ENCODE measurements at places on chromosomes 16 and 17.

DNA sequence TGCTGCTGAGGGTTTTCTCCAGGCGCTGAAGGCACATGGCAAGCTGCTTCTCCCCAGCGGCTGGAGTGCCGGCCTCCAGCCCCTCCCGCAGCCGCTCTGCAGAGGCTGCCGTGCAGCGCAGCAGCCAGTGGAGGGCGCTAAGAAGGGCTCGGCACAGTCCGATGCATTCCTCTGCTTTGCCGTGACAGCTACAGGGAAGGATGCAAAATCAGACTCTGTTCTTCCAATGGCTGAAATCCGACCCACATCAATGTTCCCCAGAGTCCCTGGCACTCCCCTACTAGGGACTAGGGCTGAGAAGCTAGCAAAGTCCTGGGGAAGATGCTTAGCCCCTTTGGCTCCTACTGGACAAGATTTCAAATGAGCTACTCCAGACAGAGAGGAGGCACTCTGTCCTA lies 19.0 kb downstream of the MED24 start:
- DNase-seq: no peak

DNA sequence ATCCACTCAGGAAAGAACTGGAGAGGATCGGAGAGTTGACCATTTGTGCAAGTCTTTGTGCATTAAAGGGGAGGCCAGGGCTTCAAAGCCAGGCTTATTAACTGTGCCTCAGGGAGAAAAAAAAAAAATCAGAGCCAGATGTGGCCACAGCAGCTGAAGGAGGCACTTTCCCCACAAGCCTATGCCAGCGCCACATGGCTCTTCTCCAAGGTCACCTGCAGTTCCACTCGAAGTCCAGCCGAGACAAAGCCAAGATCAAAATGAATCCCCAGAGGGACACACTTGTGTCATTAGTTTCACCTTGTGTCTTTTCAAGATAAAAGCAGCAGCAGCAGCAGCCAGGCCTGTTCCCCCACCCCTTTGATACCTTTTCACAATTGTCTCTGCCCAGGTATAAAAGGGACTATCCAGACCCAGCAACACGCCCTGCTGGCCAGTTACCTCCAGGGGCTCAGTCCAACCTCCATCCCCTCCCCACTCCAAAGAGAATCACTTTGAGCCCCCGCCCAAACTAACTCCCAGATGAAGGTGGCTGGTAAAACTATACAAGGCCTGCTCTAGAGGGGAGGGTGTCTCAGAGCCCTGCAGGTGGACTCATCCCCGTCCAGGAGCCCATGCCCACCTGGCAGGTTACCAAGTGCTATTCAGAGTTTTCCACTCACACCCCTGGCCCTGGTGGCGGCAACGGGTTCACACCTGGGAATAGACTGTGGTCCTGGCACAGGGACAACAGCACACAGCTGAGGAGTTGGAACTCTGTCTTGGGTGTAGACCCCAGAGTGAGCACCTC lies 29.2 kb downstream of the AXIN2 start:
- DNase-seq: no peak

- DNase-seq: peak; percentile 54
These were observed 127.2 kb downstream of the HS3ST3B1 start for GRCh38 chr17:14427900-14428647.

GRCh38 chr16:11215935-11216556 lies 40.0 kb downstream of the SOCS1 start:
- DNase-seq: no peak

GRCh38 chr17:76547183-76547641 lies 7.4 kb downstream of the PRCD start:
- peak; percentile 79 for DNase-seq

DNA sequence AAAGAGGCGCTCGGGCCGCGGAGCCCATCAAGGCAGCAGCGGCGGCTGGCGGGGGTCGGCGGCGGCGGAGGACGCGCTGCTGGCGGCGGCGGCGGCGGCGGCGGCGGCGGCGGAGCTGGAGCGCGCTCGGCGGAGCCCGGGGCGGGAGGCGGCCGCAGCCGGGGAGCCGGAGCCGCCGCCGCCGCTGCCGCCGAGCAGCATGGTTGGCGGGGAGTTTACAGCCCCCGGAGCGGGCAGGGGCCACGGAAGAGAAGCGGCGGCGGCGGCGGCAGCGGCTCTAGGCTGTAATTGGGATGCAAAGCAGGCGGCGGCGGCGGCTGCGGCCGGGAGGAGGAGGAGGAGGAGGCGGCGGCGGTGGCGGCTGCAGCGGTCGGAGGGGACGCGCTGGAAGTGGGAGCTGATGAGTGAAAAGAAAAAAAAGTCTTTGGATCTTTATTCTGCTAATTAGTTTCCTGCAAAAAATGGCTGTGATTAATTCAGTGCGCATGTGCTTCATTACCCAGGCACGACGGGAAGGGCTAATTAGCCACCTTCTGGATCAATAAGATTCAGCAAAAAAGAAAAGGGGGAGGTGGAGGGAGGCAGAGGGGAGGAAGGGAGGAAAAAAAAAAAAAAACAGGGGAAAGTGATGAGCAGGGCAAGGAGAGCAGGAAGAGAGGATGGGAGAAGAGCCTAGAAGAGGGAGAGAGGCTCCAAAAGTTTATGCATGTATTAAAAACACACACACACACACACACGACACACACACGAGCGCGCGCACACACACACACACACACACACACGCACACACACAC lies 10.9 kb upstream of the ZFHX3 start:
- no peak for DNase-seq

GRCh38 chr17:68600931-68601564 lies at the start of gene FAM20A:
Gene FAM20A, minus strand, starts transcription at chr17:68601367. Its CDS starts 701 bp downstream, at chr17:68600666.
- no peak for DNase-seq

- DNase-seq: no peak
These were observed 47.3 kb downstream of the BRIP1 start for GRCh38 chr17:61815863-61816503.

DNA sequence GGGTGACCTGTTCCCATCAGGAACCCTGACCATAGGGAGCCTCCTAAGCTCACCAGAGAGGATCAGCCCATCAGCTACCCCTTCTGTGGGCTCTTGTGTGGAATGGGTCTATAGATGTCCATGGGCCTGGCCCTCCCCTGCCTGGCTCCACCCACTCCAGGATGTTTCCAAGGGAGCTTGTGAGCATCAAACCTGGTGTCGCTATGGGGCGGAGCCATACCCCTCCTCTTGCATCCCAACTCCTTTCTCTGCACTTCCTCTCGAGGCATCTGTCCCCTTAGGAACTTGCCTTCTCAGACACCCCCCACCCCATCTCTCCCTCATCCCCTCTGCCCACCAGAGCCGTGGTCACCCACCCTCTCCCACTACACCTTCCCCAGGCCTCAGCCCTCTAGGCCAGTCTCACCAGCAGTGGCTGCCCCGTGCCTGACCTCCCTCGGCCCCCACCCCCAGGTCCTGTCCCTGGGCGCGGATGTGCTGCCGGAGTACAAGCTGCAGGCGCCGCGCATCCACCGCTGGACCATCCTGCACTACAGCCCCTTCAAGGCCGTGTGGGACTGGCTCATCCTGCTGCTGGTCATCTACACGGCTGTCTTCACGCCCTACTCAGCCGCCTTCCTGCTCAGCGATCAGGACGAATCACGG lies 10.4 kb downstream of the KCNH6 start:
- DNase-seq: no peak

DNA sequence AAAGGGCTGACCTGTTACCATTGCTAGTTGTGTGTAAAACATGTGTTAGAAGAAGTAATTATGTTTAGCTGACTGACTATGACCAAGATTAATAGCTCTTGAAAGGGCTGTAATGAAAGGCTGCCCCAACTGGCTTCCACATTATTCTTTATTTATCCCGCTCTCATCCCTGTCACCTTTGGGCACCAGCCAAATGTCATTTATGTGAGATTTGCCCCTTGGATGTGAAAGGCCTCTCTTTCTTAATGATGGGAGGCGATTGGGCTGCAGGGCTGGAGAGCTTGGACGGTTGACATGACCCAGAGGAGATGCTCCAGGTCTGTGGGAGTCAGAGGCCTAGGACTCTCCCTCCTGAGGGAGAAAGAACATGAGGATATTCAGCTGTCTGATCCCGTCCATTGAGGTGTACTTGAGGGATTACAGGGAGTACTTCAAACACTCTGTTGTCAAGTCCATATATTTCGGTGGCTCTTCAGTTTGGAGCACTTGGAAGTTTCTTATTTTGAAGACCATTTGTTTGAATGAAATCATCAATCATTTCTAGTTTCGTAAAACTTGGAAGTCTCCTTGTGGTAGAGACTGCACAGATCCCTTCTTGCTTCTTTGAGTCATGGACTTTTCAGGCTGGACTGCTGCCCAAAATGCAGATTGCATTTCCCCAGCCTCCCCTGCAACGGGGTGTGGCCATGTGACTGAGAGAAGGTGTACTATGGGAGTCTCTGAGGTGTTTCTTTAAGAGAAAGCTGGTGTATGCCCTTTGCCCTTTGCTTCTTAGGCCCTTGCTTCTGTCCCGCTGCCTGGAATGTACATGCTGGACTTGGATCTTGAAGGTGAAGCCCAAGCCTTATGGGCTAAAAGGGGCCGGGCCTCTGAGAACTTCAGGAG lies 51.3 kb downstream of the FTO start:
- DNase-seq: no peak

- DNase-seq: no peak
These were observed 16.6 kb downstream of the SPIRE2 start for GRCh38 chr16:89844739-89845339.

GRCh38 chr16:57147381-57148221 lies 38.2 kb downstream of the PSME3IP1 start:
- no peak for DNase-seq

GRCh38 chr16:56929639-56930038 lies 2.3 kb upstream of the HERPUD1 start:
- no peak for DNase-seq

- no peak for DNase-seq
These were observed 58.0 kb downstream of the KANSL1 start for GRCh38 chr17:46135126-46135812.

GRCh38 chr17:81586096-81586495 lies 33.9 kb upstream of the FAAP100 start:
- DNase-seq: no peak

DNA sequence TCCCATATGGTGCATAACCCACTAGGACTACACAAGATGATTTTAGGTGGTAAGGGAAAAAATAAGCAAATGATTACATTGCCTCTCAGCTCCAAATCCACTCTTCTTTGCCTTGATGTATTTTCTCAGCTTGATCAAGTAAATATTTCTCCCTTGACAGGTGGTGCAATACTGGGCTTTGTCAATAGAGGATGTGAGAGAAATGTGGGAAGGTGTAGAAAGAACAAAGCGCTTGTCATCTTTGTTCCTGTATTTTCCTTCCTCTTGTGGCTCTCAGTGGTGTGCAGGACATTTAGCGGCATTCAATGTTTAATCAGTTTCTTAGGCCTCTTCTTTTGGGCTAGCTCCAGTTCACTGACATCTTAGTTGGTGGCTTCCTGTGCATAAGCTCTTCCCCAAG lies 1165.8 kb upstream of the GOT2 start:
- DNase-seq: no peak

- DNase-seq: no peak
These were observed 1.3 kb downstream of the MKS1 start for GRCh38 chr17:58217766-58218165.

DNA sequence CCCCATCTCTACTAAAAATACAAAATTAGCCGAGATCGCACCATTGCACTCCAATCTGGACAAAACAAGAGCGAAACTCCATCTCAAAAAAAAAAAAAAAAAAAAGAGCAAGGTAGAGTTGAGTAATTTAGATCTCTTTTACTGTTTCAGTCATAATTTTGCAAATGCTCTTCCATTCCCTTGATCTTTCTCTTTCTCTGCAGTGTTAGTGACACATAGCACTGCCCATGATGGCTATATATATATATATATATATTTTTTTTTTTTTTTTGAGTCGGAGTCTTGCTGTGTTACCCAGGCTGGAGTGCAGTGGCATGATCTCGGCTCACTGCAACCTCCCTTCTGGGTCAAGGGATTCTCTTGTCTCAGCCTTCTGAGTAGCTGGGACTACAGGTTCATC lies 12.2 kb upstream of the PHOSPHO1 start:
- no peak for DNase-seq

- no peak for DNase-seq
These were observed 28.7 kb upstream of the ALDH3A2 start for GRCh38 chr17:19619705-19620325.

DNA sequence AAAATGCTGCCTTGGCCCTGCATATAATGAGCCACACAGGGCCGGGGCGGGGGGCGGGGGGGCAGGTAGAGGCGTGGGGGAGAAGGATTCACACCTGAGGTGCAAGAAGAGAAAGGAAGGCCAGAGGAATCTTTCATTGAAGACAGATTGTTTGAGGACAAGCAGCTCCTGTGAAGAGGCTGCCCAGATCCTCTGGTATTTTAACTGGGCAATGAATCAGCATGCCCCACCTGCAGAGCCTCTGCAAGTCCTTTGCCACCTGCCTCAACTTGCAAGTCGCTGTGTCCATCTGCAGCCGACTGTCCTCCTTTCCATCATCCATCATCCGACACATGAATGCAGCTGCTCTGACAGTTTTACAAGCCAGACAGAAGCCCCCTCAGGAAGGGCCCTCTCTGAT lies 1.2 kb upstream of the SOST start:
- no peak for DNase-seq

DNA sequence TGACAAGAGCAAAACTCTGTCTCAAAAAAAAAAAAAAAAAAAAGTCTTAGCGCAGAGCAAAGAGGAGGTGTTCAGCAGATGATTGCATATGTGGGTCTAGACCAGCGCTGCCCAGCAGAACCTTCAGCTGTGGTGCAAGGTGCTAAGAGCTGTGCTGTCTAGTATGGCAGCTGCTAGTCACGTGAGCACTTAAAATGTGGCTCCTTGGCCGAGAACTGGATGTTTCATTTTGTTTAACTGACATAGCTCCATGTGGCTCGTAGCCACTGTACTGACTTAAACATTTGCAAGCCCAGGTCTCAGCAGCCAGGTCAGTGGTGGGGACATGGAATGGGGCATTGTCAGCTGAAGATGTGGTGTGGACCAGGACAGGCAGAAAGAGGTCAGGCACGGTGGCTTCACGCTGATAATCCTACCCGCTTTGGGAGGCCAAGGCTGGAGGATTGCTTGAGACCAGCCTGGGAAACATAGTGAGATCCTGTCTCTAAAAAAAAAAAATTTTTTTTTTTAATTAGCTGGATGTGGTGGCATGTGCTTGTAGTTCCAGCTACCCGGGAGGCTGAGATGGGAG lies 9.2 kb downstream of the C1QTNF1 start:
- DNase-seq: no peak

DNA sequence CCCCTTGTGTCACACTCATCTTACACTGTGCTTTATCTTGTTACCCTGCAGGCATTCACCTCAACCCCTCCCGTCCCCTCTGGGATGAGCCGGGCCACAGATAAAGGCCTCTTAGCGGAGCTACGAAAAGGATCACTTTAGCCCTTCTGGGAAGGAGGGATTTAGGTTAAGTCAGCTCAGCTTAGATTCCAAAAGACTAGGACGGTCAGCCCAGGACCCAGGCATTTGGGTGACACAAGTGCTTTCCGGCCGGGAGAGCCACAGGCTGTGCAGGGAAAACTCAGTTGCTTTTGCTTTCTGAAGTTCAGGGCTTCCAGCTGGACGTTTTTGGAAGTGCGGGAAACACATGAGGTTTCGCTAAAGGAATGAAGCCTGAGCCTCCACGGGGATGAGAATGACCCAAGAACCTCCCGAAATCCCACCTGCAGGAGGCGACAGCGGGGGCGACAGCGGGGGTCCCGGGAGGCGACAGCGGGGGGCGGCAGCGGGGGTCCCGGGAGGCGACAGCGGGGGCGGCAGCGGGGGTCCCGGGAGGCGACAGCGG lies 11.6 kb upstream of the METRNL start:
- DNase-seq: no peak
